ENCODE measurements at places on chromosomes 16 and 17.

DNA sequence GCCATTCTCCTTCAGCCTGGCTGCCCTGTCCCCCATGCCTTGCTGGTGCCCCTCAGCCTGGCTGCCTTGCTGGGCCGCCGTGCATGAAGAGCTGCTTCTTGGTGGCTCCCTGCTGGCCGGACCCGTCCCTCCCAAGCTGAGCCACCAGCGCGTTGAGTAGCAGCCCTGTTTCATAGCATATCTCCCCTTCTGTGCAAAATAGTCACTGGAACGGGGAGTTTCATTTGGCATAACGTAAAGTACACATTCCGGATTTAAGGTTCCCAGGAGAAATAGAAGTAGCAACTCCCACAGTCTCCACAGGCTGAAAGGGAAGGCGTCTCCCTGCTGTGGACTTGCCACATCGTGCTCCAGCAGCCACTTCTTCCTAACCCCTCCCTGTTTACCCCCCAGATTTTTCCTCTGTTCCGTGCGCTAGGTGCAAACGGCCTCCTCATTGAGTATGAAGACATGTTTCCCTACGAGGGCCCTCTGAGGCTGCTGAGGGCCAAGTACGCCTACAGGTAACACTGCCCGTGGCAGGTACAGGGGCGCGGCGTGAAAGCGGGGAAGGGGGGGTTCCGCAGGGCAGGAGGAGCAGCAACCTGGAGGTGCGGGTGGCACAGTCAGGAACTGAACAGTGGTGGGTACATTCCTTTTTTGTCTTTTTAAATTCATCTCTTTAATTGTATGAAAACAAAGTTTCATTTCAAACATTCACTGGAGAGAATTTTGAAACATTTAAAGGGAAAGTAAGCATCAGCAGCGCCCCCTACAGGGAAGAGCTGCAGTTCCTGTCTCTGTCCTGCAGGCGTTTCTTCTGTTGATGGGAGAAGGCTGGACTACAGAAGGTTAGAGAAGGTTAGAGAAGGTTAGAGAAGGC is 5.8 kb upstream of the OGFOD3 start:
- DNase-seq: no peak

GRCh38 chr17:9843152-9844010 is 17.7 kb downstream of the GLP2R start:
- no peak for DNase-seq

DNA sequence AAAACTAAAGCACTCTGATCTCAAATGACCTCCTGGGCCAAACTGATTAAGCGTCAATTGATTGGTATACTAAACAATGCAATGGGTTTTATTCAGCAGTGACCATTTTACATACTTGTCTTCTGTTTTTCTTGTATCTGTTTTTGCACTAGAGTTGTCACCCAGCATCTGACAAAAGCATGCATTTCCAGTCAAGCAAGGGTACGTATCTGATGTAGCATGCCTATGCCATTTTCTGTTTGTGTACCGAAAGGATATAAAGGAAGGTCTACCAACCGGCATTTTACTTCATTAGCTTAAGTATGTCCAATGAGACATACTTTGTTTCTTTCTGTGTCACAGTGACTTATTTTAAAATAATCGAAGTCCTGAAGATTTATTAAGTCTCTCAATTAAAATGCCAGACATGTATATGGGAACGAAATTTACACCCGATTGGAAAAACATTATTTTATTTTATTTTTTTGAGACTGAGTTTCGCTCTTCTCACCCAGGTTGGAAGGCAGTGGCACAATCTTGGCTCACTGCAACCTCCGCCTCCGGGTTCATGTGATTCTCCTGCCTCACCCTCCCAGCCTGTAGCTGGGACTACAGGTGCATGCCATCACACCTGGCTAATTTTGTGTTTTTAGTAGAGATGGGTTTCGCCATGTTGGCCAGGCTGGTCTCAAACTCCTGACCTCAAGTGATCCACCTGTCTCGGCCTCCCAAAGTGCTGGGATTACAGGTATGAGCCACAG is 7.5 kb downstream of the TOB1 start:
- no peak for DNase-seq

- peak; percentile 40 for DNase-seq
These were observed 22.5 kb downstream of the RAB11FIP4 start for GRCh38 chr17:31413874-31414549.

DNA sequence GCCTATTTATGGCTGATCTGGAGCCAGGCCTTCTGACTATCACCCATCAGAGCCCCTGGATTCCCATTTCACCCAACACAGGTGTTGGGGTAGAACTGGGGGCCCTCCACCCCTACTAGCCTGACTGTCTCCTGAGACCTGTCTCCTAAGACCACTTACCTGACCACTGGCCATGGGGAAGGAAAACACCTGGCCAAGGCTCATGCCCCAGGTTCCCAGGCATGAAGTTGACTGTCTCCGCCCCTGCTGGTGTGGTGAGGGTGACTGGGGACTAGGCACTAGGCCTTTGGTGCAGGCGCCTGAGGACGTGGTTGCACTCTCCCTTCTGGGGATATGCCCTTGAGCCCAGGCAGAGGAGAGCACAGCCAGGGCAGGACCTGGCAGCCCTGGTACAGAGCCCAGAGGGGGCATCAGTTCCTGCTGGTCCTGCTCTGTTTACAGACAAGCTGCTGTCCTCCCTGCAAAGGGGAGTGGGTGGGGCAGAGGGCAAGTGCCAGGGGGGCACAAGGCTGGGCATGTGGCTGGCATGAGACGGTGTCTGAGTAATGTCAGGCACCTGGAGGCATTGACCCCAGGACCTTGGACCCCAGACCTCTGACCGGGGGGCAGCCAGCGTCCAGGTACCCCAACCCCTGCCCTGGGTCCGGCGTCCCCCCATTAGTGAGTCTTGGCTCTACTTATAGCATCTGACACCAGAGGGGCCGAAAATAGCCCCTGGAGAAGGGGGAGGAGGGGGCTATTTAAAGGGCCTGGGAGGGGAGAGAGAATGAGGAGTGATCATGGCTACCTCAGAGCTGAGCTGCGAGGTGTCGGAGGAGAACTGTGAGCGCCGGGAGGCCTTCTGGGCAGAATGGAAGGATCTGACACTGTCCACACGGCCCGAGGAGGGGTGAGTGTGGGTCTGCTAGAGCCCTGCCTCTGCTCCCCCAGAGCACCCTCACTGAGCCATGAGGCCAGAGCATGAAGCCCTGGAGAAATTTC is at the start of gene TCAP:
Gene TCAP, plus strand, starts transcription at position 769 of the 981 bp plus-strand sequence. Its CDS starts 11 bp downstream, at position 780.
- DNase-seq: no peak

Measured in AG09309 (cell line).